Fibroblast of skin of left quadriceps (primary cell): ENCODE measurements at places on chromosomes 11 and 22.
A peak's percentile ranks its signal among the peaks of the same experiment; 100 is the strongest.

DNA sequence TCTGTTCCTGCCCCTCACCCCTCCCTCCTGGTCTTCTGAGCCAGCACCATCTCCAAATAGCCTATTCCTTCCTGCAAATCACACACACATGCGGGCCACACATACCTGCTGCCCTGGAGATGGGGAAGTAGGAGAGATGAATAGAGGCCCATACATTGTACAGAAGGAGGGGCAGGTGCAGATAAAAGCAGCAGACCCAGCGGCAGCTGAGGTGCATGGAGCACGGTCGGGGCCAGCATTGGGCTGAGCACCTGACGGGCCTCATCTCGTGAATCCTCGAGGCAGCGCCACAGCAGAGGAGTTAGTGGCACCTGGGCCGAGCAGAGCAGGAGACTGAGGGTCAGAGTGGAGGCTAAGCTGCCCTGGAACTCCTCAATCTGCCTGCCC lies 941.8 kb downstream of the BRD1 start:
- no peak for DNase-seq

DNA sequence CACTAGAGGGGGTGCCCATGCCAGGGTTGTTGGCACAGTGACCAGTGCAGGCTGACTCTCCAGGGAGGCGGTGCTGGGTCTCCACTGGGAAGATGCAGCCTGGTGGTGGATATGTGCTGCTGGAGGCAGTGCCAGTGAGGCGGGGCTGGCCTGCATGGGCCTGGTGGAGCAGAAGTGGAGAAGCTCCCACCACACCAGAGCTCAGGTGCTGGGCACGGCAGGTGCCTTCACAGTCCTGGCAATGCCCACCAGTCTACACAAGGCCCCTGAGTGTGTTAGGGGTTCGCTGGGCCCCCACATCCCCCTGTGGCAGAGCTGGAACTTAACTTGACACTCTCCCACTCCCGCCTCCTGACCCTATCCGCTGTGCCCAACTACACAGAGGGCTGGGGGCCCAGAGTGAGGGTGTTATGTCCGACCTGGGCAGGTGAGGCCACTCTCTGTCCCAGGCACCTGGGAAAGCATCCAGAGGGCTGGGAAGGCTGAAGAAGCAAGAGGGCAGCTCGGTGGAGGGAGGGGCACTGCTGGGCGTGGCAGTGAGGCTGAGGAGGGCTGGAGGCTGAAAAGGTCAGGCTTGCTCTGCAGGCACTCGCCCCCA lies 102.4 kb upstream of the B3GAT1 start:
- no peak for DNase-seq

- DNase-seq: no peak
Measured at GRCh38 chr11:27553186-27553585, 46.6 kb upstream of the LIN7C start.

GRCh38 chr11:115202900-115203552 lies 301.2 kb downstream of the CADM1 start:
- DNase-seq: no peak

- DNase-seq: peak; percentile 23
Measured at GRCh38 chr11:57460022-57460757, at the start of gene RTN4RL2. RTN4RL2 (plus strand) TSS chr11:57460528; CDS start chr11:57460866, 338 bp downstream.

DNA sequence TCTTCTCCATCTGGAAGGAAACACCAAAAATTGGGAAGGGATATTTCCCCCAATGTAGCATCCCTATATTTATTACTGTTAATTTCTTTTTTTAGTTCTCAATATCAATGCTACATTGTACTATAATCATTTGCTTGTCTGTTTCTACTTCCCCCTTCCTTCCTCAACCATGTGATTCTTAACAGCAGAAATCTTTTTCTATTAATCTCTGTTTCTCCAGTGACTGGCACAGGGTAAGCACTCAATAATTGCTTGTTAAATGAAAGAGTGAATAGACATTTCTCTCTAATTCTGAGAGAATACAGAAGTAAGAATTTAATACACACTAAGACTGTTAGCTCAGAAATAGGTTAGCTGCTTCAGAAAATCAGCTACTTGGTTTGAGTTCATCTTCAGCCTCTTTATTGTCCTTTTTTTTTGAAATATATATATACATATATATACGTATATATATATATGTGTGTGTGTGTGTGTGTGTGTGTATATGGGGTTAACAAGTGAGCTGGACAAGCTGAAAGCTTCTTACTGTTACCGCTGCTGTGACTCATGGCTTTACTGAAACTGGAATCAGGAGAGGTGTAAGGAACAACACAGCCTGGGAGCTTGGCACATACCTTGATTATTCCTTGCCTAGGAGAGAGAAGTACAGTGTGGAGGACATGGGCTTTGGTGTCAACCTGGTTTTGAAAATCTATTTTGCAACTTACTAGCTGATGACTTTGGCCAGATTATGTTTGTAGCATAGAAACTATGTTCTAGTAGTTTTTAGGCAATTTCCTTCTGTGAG lies 26.2 kb upstream of the PDE3B start:
- no peak for DNase-seq
